ENCODE measurements at places on chromosomes 2 and 18. TPM values are rescaled to one million over a fixed set of nuclear protein-coding genes. Genes with fewer than 3 reads are reported as not detected.

The MARCHF4 gene
- total RNA-seq: 0.16 TPM

The SLC5A7 gene
- total RNA-seq: 0.37 TPM

The IL1R1 gene
- 35.4 TPM for total RNA-seq

The CRYBA2 gene
- total RNA-seq: 2.9 TPM

The TXNDC2 gene
- 15.3 TPM for total RNA-seq

The MROH2A gene
- total RNA-seq: 10.7 TPM

The KCNG2 gene
- total RNA-seq: 7.6 TPM

The IL36G gene
- total RNA-seq: 0.68 TPM

The CHRNG gene
- total RNA-seq: not detected

The CD207 gene
- 0.19 TPM for total RNA-seq

The FZD7 gene
- 9.1 TPM for total RNA-seq

The NAT8 gene
- not detected for total RNA-seq

The IL36RN gene
- not detected for total RNA-seq

The SOCS6 gene
- total RNA-seq: 20.9 TPM

The RAD51AP2 gene
- total RNA-seq: 22.7 TPM

The ELOA2 gene
- total RNA-seq: 8.4 TPM

The FSHR gene
- total RNA-seq: 22.6 TPM

The SH3RF3 gene
- total RNA-seq: 20.1 TPM

The SIX2 gene
- total RNA-seq: 3.2 TPM

The SCN9A gene
- total RNA-seq: 85.7 TPM

The RFTN2 gene
- 16.1 TPM for total RNA-seq

DNA sequence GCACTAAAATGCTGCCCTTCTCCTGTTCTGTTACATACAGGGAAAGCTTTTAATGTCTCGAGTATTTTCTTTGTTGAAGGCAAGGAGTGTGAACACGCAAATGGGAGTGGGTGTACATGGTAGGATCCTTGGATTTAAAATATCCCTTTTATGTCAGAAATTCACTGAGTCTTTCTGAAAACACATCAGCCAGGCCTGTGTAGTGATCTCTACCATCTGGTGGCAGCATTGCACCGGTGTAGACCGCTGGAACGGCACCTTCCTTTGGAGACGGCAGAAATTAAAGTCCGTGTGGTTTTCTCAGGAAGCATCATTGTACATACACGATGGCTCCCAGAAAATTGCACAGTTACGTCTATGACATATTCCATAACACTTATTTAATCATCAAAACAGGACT is 515.8 kb downstream of the GALR1 start:
- H3K27ac ChIP-seq: no peak overlapping the region
- peak; percentile 60 for DNase-seq
- H3K4me3 ChIP-seq: no peak overlapping the region
- H3K27me3 ChIP-seq: no peaks in the 10 kb centered on the region
- H3K4me1 ChIP-seq: no peaks in the 10 kb centered on the region

DNA sequence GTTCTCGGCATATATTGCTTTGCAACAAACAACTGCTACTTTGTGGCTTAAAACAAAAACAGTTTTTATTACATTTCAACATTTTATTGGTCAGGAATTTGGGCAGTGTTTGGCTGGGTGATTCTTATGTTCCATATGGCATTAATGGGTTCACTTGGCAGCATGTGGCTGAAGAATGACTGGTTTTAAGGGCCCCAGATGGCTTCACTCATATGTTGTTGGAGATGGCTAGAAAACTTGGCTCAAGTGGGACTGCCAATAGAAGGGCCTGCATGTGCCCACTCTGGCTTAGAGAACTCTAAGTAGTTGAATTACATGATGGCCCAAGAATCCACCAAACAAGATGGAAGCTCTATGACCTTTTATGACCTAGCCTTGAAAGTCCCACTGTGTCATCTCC is 86.1 kb downstream of the FASTKD2 start:
- H3K4me1 ChIP-seq: peaks cover 4% of the 10 kb centered on the region
- no peaks in the 10 kb centered on the region for H3K36me3 ChIP-seq
- H3K27me3 ChIP-seq: no peaks in the 10 kb centered on the region
- no peak overlapping the region for H3K27ac ChIP-seq

DNA sequence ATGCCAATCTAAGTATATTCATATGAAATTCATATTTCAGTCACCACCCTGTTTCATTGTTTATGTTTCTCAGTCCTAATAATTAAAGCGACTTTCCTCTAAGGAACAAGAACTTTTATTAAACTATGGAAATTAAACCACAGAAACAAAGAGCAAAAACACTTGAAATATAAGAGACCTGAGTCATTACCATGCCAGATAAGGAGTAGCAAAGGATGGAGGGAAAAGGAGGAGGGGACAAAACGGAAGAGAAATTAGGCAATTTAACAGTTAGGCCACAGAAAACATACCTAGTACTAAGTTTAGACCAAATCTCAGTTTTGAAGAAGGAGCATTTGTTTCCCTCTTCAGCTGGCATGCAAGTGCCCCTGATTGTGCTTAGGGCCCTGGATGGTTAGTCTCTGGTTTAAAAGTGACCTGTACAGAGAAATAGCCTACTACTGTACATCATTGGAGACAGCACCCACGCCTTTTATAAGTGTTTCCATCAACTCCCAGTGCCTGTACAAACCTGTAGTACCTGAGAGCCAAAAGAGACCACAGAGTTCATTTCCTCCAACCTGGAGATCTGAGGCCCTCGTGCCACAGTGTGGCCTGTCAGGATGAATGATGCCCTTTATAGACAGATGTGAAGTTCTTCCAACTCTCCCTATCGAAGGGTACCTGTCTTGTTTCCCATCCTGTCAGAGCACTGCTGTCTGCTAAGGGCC is 74.5 kb downstream of the SPATS2L start:
- no peaks in the 10 kb centered on the region for H3K36me3 ChIP-seq
- H3K4me1 ChIP-seq: peaks cover 21% of the 10 kb centered on the region
- no peak overlapping the region for H3K4me3 ChIP-seq
- H3K27ac ChIP-seq: no peak overlapping the region
- no peaks in the 10 kb centered on the region for H3K27me3 ChIP-seq

- no peak for DNase-seq
- no peaks in the 10 kb centered on the region for H3K27me3 ChIP-seq
- H3K27ac ChIP-seq: no peak overlapping the region
- no peaks in the 10 kb centered on the region for H3K36me3 ChIP-seq
Observed at GRCh38 chr2:179824961-179825360, 36.5 kb downstream of the ZNF385B start.

- H3K4me3 ChIP-seq: no peak overlapping the region
- no peaks in the 10 kb centered on the region for H3K36me3 ChIP-seq
- H3K27me3 ChIP-seq: no peaks in the 10 kb centered on the region
- DNase-seq: no peak
Observed at GRCh38 chr2:185785851-185786473, 47.4 kb downstream of the FSIP2 start.

DNA sequence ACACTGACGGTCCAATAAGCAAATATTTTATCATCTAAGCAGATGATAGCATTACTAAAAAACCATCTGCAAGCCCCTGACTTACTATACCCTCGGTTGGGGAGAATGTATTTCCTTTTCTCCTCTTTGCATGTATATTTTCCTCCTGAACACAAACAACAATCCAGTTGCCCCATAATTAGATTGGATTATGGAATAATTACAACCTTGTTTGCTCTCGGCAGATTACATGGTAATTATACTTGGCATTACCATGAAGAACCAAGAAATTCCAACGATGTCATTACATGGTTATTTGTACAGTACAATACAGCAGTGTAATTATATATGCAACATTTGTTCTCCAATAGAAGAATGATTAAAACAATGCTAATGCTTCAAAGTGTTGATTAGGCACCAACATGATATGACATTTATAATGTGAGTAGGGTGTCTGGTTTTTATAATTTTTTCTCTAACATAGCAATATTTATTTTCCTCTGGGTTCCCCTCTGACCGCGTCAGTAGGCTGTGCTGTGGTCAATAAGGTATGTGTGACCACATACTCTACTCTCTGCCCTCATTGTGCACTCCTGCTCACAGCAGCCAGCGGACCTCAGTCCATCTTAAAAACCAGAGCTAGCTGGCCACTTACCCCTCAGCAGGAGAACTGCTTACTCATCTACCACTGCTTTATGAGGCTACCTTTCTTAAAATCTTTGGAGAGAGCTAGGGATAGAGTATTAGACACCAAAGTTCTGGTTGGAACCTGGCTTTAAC is 176.1 kb downstream of the INSIG2 start:
- no peak overlapping the region for H3K4me3 ChIP-seq
- no peaks in the 10 kb centered on the region for H3K4me1 ChIP-seq
- H3K27me3 ChIP-seq: no peaks in the 10 kb centered on the region
- H3K27ac ChIP-seq: no peak overlapping the region
- DNase-seq: no peak

- H3K4me3 ChIP-seq: no peak overlapping the region
- no peaks in the 10 kb centered on the region for H3K36me3 ChIP-seq
- no peaks in the 10 kb centered on the region for H3K4me1 ChIP-seq
Observed at GRCh38 chr2:13121096-13121495, 404.4 kb downstream of the TRIB2 start.

GRCh38 chr2:148861367-148861766 is 13.7 kb upstream of the KIF5C start:
- no peak overlapping the region for H3K4me3 ChIP-seq
- H3K27me3 ChIP-seq: no peaks in the 10 kb centered on the region
- peaks cover 5% of the 10 kb centered on the region for H3K4me1 ChIP-seq

DNA sequence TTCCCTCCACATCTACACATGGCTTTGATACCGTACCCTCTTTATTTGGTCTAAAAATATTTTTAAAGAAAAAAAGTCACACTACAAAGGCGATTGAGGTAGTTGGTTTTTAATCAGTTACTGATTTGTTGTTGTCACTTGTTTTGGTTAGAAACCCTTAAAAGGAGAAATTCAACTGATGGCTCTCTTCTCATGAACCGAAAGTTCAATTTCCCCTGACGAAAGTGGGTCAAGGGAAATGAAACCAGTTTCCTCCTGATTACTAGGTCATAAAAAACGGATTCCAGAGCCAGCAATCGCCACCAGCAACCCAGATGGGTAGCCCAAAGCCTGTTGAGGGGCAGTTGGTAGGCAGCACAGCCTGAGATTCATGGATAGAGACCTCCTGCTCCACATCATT is 63.2 kb downstream of the DLGAP1 start:
- no peak for DNase-seq
- no peaks in the 10 kb centered on the region for H3K36me3 ChIP-seq
- H3K4me3 ChIP-seq: no peak overlapping the region
- H3K4me1 ChIP-seq: no peaks in the 10 kb centered on the region
- H3K27ac ChIP-seq: no peak overlapping the region
- no peaks in the 10 kb centered on the region for H3K27me3 ChIP-seq

GRCh38 chr2:143083636-143084035 is 45.6 kb upstream of the ARHGAP15 start:
- H3K4me3 ChIP-seq: no peak overlapping the region
- DNase-seq: no peak
- H3K27ac ChIP-seq: no peak overlapping the region
- H3K27me3 ChIP-seq: no peaks in the 10 kb centered on the region
- H3K4me1 ChIP-seq: no peaks in the 10 kb centered on the region

GRCh38 chr2:202632682-202633290 is 2.0 kb upstream of the FAM117B start:
- H3K4me1 ChIP-seq: peaks cover 11% of the 10 kb centered on the region
- H3K27ac ChIP-seq: peak overlapping the region; percentile 97
- DNase-seq: peak; percentile 76
- no peaks in the 10 kb centered on the region for H3K36me3 ChIP-seq
- H3K27me3 ChIP-seq: no peaks in the 10 kb centered on the region

DNA sequence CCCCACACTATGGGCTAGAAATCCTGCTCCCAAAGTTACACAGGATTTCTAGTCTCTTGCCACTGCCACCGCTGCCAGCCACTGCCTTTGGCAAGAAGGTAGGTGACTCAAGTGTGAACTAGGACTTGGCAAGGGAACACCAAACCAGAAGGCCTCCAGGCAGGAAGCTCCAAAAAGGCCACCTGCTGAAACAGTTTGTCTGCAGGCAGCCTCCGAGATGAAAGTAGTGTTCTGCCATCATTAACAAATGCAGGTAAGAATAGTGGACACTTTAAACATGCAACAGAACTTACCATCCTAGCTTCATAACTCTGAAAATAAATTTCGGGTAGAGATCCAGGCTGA is 3.9 kb downstream of the ANKRD44 start:
- no peak for DNase-seq
- no peak overlapping the region for H3K27ac ChIP-seq
- no peaks in the 10 kb centered on the region for H3K36me3 ChIP-seq
- H3K27me3 ChIP-seq: no peaks in the 10 kb centered on the region

- no peak overlapping the region for H3K4me3 ChIP-seq
- H3K36me3 ChIP-seq: no peaks in the 10 kb centered on the region
- no peaks in the 10 kb centered on the region for H3K27me3 ChIP-seq
- no peak for DNase-seq
- no peaks in the 10 kb centered on the region for H3K4me1 ChIP-seq
Observed at GRCh38 chr2:198127627-198128026, 323.2 kb downstream of the PLCL1 start.

DNA sequence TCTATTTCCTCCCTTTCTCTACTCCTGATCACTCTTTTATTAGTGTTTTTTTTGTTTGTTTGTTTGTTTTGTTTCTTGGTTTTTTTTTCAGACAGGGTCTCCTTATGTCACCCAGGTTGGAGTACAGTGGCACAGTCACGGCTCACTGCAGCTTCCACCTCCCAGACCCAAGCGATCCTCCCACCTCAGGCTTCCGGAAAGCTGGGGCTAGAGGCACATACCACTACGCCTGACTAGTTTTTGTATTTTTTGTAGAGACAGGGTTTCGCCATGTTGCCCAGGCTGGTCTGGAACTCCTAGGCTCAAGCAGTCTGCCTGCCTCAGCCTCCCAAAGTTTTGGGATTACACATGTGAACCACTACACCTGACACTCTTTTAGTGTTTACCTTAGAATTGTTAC is 122.3 kb downstream of the ATL2 start:
- no peaks in the 10 kb centered on the region for H3K4me1 ChIP-seq
- H3K27me3 ChIP-seq: no peaks in the 10 kb centered on the region
- H3K27ac ChIP-seq: no peak overlapping the region
- DNase-seq: no peak

GRCh38 chr2:219506153-219506801 is 7.6 kb downstream of the GMPPA start:
- no peak overlapping the region for H3K27ac ChIP-seq
- H3K36me3 ChIP-seq: no peaks in the 10 kb centered on the region
- H3K27me3 ChIP-seq: no peaks in the 10 kb centered on the region
- H3K4me3 ChIP-seq: no peak overlapping the region
- DNase-seq: no peak
- H3K4me1 ChIP-seq: peaks cover 20% of the 10 kb centered on the region

DNA sequence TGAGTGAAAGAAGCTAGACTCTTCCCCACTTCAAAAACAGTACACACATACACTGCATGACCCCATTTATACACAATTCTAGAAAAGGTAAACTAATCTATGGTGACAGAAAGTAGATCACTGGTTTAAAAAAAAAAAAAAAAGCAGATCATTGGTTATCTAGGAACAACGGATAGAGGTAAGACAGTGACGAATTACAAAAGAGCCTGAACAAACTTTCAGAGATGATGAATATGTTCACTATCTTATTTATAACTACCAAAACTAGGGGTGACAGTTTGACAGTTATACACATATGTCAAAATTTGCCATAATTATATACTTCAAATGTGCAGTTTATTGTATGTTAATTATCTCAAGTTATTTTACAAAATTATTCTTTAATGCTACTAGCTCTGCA is 27.5 kb downstream of the MAP3K2 start:
- H3K36me3 ChIP-seq: no peaks in the 10 kb centered on the region
- no peak for DNase-seq
- H3K4me3 ChIP-seq: no peak overlapping the region
- H3K27me3 ChIP-seq: no peaks in the 10 kb centered on the region
- no peaks in the 10 kb centered on the region for H3K4me1 ChIP-seq

GRCh38 chr2:130355172-130355577 is 681 bp upstream of the PTPN18 start:
- no peak for DNase-seq
- H3K4me1 ChIP-seq: peaks cover 6% of the 10 kb centered on the region
- H3K4me3 ChIP-seq: peak overlapping the region; percentile 65
- no peaks in the 10 kb centered on the region for H3K36me3 ChIP-seq

Data from testis (tissue), 5 donors.